ENCODE measurements at places on chromosomes 3 and 15. TPM values are rescaled to one million over a fixed set of nuclear protein-coding genes. Genes with fewer than 3 reads are reported as not detected.

DNA sequence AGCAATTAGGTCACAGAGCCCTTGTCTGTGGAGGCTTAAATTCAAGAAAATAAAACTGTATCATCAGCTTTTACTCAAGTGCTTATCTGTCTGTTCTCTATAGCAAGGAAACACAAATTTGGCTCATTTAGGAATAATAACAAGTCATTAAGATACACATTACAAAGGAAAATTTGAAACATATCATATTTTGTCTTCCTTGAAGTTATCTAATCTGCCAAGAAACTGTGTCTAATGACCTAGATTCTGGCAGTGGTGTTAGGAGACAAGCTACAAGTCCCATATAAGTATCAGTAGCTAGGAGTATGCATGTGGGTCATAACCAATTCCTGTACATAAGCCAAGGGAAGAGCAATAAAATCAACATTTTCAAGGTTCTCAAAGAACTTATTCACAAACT lies 108.2 kb upstream of the SETMAR start:
- DNase-seq, result no peak

Gene ANO10
- total RNA-seq, result 1.6 TPM

- no peak for DNase-seq
These were observed 239.3 kb downstream of the EPHB1 start for GRCh38 chr3:135034291-135034768.

GRCh38 chr15:26178640-26179220 lies 315.6 kb upstream of the ATP10A start:
- no peak for DNase-seq

DNA sequence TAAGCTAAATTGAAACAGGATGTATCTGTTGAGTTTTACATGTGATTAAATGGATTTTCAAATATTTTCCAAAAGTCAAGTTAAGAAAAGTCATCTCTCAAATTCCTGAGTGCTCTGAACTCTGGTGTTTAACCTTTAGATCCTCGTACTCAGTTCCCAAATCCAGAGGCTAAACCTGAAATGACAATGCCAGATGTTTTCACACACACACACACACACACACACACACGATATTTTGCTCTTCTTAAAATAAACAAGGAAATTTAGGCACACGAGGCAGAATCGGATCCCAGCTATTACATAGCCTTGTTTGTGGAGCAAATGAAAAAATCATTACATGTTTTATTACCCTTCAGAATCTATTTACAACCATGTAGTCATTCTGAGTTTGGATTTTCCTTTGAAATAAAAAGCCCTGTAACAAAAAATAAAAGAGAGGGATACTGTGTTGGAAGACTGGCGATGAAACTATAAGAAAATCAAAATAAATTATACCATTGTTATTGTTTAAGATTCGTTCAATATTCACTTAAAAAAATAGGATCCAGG lies 20.6 kb upstream of the UBE2E1 start:
- DNase-seq, result no peak

DNA sequence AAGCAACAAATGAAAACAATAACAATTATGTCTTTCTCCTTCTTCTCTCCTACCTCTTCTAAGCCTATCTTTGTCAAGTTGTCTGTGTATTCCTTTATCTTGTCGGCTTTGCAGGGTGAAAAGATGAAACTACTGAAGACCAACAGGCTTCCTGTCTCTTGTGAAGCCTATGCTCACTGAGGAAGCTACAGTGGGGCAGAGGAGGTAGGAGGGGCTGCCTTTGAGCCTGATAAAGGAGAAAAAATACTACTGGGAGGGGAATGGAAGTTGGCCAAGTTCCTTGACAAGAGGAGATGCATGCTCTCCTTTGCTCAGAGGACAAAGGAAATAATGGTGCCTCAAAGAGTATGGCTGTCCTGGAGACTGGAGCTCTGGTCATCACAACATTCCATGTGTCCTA lies 92.0 kb downstream of the IGSF11 start:
- DNase-seq, result no peak

DNA sequence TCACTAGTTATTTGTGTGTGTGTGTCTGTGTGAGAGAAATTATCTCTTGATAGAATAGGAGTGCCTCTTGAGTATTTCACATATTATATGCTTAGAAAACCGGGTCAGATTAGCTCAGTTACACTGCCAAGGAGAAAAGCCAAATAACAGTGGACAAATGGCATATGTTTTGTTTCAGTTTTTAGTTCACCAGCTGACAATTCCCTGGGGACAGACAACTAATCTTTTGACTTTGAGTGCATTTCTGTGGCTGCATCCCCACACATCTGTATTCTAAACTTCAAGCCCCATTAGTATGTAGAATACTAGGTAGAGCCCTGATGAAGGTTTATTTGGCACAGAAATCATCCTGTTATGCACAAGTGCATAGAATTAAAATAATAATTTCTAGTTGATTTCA lies 227.7 kb upstream of the CNTN3 start:
- DNase-seq, result no peak

DNA sequence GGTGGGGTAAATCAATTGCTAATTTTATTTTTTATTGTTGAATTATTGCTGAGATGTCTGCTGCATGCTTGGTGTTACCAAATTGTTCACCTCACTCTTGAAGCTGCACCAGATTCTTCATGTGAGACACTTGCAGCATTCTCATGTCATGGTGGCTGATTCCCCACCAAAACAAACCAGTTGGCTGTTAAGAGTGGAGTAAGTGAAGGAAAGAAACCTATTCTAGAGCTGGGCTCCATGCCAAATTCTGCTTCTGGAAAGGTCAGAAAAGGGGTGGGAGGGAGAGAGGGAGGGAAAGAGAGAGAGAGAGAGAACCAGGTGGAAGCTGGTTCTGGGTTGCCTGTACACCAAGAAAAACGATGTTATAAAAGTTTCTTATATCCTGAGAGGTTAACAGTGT lies 317.5 kb upstream of the THRB start:
- no peak for DNase-seq

Gene SLC38A3
- not detected for total RNA-seq

- DNase-seq, result no peak
These were observed 91.7 kb downstream of the FRMD4B start for GRCh38 chr3:69294014-69294766.

DNA sequence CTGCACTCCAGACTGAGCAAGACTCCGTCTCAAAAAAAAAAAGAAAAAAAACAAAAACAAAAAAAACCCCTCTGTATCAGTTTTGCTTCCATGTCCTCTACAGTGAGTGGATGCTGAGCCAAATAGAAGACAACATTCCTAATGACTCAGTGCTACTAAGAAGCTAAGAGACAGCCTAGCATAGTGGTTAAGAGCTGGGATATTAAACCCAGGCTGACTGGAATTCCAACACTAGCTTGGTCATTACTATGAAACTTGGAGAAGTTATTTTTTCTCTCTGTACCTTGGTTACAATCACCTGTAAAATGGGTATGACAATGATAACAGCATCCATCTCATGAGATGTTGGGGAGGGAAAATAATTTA lies 60.9 kb upstream of the PYGO1 start:
- no peak for DNase-seq

- DNase-seq, result no peak
These were observed 37.8 kb downstream of the EHHADH start for GRCh38 chr3:185215873-185216606.

Gene ITIH1
- total RNA-seq, result 0.33 TPM

Gene GABRR3
- not detected for total RNA-seq

- no peak for DNase-seq
These were observed 93.2 kb upstream of the ARHGEF3 start for GRCh38 chr3:56894881-56895431.

Gene SLCO2A1
- total RNA-seq, result 0.05 TPM

Gene IGSF11
- total RNA-seq, result not detected

Gene ATP10A
- total RNA-seq, result 1.5 TPM

DNA sequence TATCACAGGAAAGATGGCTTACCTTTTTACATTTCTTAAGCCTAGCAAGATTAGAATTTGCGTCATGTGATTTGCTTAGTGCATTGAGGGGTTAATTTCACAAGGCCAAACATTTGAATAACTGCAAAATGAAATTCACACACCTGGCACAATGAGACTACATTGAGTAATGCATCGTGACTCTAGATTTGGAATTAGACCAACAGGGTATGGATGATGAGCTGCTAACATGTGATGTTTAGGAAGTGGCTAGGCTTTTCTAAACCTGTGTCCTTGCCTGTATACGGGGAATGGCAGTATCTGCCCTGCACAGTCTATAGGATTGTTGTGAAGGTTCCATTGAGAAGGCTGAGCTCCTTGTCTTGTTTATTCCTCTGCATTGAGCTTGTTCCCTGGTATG lies 160.1 kb downstream of the MFSD1 start:
- no peak for DNase-seq

GRCh38 chr3:114827495-114827894 lies 319.6 kb downstream of the ZBTB20 start:
- peak; percentile 16 for DNase-seq

Gene ZNF385D
- total RNA-seq, result not detected

- DNase-seq, result no peak
These were observed 5.6 kb downstream of the ZBED2 start for GRCh38 chr3:111589303-111590142.

Gene SH2D7
- total RNA-seq, result 0.08 TPM

GRCh38 chr3:29565236-29565635 lies 284.4 kb downstream of the RBMS3 start:
- DNase-seq, result no peak

- DNase-seq, result no peak
These were observed 54.2 kb upstream of the TSEN2 start for GRCh38 chr3:12430086-12430485.

Gene CFAP100
- not detected for total RNA-seq

Gene RTP3
- total RNA-seq, result not detected

DNA sequence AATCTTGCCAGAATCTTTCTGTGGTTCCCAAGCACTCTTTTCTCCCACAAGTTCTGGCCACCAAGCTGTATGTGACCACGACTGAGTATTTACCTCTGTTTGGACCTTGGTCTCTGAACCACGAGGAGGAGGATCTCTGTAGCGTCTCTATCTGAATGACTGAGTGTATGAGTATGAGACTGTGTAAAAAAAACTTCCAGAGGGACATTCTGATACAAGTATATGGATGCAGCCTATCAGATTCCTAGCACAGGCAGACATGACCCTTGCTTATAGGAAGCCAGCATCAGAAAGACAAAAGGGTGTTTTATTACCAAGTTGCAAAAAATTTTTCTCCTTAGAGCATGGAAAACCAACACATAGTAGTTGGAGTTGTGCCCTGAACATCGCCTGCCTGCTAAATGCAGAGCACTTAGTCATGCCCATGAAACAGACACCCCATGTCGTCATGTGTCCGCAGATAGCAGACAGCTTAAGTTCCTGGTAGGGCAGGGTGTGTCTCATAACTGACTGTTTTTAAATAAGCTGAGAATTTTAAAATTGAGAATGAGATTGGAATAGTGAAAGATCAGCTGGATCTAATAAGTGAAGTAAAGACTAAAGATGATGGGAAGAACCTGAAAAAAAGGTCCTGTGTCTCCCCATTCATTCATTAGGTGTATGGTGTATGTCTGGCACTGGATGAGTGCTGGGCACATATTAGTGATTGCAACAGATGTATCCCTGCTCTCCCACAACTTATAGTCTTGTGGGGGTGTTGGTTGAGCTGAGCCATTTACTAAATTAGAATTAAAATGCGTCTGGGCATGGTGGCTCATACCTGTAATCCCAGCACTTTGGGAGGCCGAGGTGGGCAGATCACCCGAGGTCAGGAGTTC lies 30.9 kb downstream of the DAG1 start:
- no peak for DNase-seq

DNA sequence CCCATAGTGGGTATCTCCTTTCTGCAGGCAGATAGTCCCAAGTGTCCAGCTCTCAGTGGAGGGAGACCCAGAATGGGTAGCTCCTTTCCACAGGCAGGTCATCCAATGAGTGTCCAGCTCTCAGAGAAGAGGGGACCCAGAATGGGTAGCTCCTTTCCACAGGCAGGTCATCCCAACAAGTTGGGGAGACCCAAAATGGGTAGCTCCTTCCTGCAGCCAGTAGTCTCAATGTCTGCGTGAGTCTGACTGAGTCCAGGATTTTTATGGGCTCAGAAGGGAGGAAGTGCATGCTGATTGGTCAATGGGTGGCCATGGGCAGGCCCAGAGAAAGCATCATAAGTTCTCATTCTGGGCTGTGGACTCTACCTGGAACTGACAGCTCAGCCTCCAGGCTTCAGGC lies 150.7 kb upstream of the P2RY1 start:
- no peak for DNase-seq

- no peak for DNase-seq
These were observed 131.4 kb downstream of the PDCD6IP start for GRCh38 chr3:33929813-33930212.

- no peak for DNase-seq
These were observed 230.5 kb upstream of the LRTM1 start for GRCh38 chr3:55158345-55158744.

GRCh38 chr15:88950600-88951160 lies 37.5 kb upstream of the MFGE8 start:
- no peak for DNase-seq

DNA sequence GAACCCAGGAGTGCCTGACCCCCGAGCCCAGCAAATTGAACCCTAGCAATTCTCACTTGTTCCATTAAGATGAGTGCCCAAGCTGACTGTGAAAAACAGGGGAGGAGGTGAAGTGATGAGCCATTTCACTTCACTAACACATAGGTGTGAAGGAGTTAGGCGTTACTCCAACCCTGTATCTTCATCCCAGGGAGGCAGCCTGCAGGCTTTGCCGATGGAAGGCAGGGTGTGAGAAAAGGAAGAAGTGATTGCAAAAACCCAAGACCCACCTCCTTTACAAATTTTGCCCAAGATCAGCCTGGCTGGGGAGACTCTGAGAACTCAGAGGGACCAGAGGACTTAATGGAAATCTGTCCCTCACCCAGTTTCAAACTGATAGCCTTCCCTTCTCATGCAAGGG lies 129.7 kb upstream of the WNT5A start:
- DNase-seq, result no peak

GRCh38 chr3:12180631-12181030 lies 21.9 kb upstream of the TIMP4 start:
- DNase-seq, result no peak

Gene SLC2A2
- total RNA-seq, result 0.19 TPM

GRCh38 chr3:186940967-186941366 lies 10.6 kb downstream of the ST6GAL1 start:
- DNase-seq, result no peak

- no peak for DNase-seq
These were observed 80.5 kb downstream of the CHDH start for GRCh38 chr3:53765753-53766152.

Gene IGSF10
- 0.05 TPM for total RNA-seq

Gene CLDN1
- total RNA-seq, result 10.7 TPM
